Neural progenitor cell (in vitro differentiated cells): ENCODE measurements at places on chromosomes 7 and 10.
A peak's percentile ranks its signal among the peaks of the same experiment; 100 is the strongest.

- no peak for DNase-seq
Observed at GRCh38 chr7:128093614-128094570, 62.7 kb upstream of the LRRC4 start.

DNA sequence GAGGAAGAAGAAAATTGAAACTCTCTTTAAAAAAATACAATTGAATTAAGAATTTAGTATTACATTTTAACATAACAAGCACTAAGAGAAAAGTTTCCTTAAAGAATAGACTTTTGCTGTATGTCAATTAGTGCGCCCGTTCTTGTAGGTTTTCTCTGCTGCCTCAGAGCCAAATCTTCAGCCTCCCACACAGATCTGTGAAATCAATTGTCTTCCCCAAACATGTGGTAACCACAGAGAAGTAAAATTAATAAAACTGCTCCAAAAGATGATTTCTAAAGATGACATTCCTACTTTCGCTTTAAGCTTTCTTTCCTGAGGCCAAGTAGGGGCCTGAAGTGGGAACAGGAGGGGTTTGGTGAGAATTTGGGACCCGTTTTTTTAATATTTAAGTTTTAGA, 113.2 kb upstream of the ADO start:
- DNase-seq: no peak

GRCh38 chr7:117127585-117128168, 174.4 kb downstream of the ST7 start:
- DNase-seq: peak; percentile 46

GRCh38 chr10:124701881-124702656, 42.1 kb downstream of the FAM53B start:
- DNase-seq: no peak

GRCh38 chr7:4124556-4125477, 557.3 kb upstream of the FOXK1 start:
- no peak for DNase-seq

DNA sequence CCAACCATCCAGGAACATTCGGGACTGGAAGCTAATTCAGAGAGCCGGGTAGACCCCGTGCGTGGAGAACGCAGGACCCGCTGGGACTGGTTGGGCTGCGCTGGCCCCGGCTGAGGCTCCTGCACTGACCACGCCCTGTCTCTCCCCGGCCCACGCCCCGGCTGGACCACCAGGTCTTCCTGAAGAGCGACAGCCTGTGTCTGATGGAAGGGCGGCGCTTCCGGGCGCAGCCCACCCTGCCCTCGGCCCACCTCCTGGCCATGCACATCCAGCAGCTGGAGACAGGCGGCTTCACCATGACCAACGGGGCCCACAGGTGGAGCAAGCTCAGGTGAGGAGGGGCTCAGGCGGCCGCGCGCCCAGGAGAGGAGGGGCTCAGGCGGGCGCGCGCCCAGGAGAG, 10.2 kb upstream of the UTF1 start:
- DNase-seq: peak; percentile 78

DNA sequence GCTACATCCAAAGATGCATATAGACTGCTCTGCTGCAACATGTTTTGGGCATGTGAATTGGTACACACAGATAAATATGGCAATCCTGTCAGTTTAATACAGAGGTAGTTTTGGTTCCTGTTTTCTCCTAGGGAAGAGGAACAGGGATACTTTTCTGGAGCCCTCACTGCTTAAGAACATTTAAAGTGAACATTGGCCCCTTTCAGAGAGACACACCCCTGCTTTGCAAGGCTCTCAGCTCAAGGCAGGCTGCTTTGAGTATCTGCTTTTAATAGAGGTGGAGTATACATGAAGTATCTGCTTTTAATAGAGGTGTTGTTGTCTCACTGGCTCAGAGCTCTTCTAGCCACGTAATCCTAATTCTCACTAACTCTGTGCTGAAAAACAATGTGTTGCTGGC, 38.9 kb downstream of the CYP51A1 start:
- DNase-seq: no peak

DNA sequence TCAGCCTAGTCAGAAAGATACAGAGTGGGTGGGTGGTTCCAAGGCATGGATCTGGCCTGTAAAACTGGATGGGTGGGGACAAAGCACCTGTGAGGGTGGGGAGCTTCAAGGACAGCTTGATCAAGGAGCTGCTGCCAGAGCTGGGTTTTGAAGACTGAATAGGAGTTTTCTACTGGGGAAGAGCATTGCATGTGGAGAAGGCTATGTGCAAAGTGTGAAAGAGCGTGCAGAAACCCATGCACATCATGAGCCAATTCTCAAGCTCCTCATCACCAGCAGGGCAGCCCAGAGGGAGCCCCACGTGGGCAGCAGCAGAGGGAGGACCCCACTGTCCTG, 58.6 kb downstream of the PDGFA start:
- DNase-seq: no peak

- no peak for DNase-seq
Observed at GRCh38 chr10:124591123-124591495, 129.5 kb downstream of the LHPP start.

- DNase-seq: no peak
Observed at GRCh38 chr7:36749282-36749960, 25.1 kb upstream of the AOAH start.

DNA sequence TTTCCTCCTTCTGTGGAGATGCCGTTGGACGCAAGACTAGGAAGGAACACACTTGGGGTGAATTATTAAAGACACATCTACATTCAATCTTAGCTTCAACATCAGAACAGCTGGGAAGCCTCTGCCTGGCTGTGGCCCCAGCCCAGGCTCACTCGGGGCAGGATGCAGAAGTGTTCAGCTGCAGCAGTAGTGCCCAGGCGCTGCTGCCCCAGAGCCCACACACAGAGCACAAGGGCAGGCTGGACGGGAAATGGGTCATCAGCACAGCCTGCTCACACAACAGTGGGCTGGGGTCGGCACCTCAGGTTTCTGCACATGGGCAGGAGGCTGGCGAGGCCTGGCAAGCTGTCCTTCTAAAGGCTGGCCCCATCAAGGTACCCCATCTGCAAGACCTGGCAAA, 42.5 kb downstream of the NOD1 start:
- DNase-seq: no peak

DNA sequence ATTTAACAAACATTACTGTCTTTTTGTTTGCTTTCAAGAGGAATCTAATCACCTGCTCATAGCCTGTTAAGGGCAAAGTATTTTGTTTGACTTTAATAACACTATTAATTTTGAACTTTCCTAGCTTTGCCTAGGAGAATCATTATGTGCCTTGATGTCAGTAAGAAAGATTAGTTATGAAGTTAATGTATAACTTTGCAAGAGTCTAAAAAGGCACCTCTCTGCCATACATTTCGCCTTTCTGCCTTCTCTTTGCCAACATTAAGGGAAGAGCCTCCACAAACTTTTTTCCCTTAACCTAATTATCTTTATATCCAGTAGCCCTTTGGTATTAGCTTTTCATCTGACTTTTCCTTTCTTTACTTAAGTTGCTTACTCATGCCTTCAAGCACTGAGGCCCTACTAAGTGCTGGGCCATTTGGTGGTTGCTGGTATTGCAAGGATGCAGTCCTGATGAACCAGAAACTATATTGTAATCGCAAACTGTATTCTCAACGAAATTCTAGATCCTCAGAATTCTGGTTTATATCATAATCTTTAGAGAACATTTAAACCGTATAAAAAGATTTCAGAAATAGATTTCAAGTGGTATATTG, 108.5 kb downstream of the SND1 start:
- DNase-seq: no peak

DNA sequence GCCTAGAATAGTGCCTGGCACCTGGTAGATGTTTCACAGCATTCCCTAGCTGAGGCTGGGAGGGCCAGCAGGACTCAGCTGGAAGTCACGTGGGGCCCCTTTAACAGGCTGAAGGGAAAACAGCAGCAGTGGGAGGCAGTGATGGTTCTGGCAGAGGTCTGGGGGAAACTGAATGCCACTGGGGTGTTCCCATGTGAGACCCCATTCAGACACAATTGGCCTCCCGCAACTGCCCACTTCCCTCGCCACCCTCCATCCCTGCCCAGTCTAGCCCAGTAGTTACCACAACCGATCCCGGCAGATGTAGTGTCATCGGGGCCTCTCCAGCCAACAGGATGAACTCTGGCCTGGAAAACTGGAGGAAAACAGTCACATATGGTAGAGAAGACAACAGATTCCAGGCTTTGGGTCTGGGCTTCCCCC, 38.3 kb downstream of the FRMPD2 start:
- no peak for DNase-seq

DNA sequence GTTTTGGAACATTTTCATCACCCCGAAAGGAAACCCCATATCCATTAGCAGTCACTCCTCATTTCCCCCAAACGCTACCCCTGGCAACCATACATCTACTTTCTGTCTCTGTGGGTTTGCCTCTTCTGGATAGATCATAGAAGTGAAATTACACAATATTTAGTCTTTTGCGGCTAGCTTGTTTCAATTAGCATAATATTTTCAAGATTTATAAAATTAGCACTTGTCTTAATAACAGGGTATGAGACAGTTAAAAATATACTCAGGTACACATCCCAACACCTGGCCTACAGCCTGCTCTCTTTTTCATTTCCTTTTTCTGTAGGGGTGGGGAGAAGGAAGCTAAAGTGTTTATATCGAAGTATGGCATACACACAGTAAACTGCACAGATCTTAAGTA, 81.4 kb upstream of the LRGUK start:
- DNase-seq: no peak

DNA sequence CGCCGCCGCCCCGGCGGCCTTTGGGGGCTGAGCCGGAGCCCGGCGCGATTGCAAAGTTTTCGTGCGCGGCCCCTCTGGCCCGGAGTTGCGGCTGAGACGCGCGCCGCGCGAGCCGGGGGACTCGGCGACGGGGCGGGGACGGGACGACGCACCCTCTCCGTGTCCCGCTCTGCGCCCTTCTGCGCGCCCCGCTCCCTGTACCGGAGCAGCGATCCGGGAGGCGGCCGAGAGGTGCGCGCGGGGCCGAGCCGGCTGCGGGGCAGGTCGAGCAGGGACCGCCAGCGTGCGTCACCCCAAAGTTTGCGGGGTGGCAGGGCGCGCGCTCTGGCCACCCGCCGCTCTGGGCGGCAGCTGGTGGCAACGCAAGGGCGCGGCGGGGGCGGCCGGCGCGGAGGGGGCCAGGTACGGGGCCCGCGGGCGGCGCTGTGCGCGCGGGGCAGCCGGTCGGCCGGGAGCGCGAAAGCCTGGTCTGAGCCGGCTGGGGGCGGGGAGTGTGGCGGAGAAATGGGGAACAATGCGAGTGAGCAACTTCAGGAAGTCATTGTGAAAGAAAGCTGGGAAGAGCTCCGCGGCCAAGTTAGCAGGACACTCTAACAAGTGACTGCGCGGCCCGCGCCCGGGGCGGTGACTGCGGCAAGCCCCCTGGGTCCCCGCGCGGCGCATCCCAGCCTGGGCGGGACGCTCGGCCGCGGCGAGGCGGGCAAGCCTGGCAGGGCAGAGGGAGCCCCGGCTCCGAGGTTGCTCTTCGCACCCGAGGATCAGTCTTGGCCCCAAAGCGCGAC, at the start of gene IKZF1:
IKZF1 (plus strand) TSS at position 588 of the 782 bp plus-strand sequence. CDS start 14,346 bp downstream, outside the sequence.
- DNase-seq: peak; percentile 80

DNA sequence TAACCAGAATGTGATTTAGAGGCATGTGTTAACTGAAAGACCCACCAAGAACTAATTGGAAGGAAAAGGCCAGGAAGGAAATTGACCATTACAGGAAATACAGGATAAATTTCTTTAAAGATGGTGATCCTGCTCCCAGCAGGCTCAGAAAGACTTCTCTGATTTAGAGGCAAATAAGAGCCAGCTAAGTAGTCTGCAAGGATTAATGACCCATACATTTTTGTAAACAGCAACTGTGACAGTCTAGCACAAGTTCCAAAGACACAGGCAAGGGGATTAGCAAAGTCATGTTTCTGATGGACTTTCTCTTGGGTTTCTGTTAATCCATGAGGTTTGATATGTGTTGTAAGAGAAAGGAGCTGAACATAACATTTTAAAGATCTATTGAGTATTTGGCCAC, 425.0 kb downstream of the HTR7 start:
- no peak for DNase-seq

GRCh38 chr7:55545496-55545895, 26.8 kb downstream of the VOPP1 start:
- no peak for DNase-seq

- no peak for DNase-seq
Observed at GRCh38 chr7:26096136-26096535, 55.9 kb upstream of the NFE2L3 start.

GRCh38 chr7:18550574-18550973, 55.0 kb downstream of the HDAC9 start:
- DNase-seq: no peak

- DNase-seq: no peak
Observed at GRCh38 chr10:116073510-116073909, 199.5 kb downstream of the GFRA1 start.

DNA sequence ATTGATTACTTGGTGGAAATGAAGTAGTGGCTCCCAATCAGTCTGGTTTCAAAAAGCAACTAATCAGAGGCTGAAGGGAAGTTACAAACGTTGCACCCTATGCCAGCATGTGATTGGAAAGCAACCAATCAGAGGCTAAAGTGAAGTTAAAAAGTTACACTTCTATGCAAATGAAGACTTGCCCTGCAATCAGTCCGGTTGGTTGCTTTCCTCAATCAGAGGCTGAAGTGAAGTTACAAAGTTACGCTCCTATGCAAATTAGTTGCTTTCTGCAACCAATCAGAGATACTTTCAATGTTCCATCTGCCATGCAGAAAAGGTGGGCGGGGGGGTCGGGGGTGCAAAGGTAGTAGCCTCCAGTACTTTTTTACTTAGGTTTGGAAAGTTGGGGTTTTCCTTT, 1077.1 kb downstream of the TYW1 start:
- no peak for DNase-seq

DNA sequence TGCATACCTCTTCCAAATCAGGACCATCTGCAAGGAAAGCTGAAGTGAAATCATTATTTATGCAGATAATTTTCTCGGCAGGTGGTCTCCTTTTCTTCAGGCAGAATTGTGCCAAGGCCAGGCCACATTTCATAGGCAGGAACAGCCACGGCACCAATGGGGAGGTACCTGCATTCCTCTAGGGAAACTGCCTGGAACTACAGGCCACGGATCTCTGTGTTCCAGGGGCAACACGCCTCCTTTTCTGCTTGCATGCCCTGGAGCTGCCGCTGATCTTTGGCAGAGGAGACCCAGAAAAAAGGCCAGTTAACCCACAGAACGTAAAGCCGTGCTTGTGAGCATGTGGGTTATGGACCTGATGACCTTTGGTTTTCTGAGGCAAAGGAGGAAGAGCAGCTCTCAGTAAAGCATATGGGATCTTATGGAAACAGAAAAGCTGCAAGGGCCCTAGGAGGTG, 111.2 kb upstream of the KIAA1217 start:
- DNase-seq: no peak

GRCh38 chr7:82859106-82859850, 303.4 kb downstream of the PCLO start:
- no peak for DNase-seq

- DNase-seq: no peak
Observed at GRCh38 chr10:116827214-116827671, 22.1 kb upstream of the ENO4 start.

DNA sequence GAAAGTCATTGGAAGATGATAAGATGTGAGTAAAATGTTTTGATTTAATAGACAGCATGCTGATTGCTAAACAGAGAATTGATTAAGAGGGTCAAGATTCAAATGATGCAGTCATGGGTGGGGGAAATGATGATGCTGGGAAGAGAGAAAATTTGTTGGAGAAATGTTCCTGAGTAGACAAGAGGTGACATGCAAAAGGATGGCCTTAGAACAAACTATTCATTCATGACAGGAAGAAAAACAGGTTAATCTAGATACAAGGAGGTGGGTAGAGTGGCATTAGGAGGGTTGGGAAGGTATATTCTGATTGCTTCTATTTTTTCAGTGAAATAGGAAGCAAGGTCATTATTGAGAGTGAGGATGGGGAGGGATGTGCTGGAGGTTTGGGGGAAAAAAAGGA, 146.7 kb downstream of the SEM1 start:
- no peak for DNase-seq
